Activated CD4-positive, alpha-beta T cell treated with anti-CD3 and anti-CD28 coated beads, Interleukin-2, amount 50 U/mL, for 48 hours (primary cell): ENCODE measurements at places on chromosomes 5 and 9.

- peak; percentile 82 for DNase-seq
These were observed 196.8 kb downstream of the AUH start for GRCh38 chr9:91164724-91165520.

DNA sequence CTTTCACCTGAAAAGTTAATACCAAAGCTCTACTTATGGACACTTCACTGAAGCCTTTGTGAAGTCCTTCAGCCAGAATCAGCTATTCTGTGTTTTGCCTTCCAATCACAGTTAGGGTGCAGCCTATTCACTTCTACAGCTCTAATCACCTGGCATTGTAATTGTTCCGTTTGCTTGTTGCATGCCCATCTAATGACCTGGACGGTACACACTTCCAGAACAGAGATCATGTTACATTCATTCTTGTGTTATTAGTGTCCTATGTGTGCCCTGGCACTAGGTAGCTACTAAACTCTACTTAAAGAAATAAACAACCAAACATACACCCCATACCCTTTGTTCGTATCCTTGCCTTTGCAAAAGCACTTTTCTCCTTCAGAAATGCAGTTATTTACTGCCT is 1162.9 kb upstream of the WWC1 start:
- DNase-seq = no peak

- DNase-seq = no peak
These were observed 58.9 kb upstream of the RAPGEF6 start for GRCh38 chr5:131693894-131694293.

- no peak for DNase-seq
These were observed 117.4 kb downstream of the PRKACG start for GRCh38 chr9:68896486-68896885.

- no peak for DNase-seq
These were observed 71.2 kb downstream of the OR2K2 start for GRCh38 chr9:111258875-111259271.

DNA sequence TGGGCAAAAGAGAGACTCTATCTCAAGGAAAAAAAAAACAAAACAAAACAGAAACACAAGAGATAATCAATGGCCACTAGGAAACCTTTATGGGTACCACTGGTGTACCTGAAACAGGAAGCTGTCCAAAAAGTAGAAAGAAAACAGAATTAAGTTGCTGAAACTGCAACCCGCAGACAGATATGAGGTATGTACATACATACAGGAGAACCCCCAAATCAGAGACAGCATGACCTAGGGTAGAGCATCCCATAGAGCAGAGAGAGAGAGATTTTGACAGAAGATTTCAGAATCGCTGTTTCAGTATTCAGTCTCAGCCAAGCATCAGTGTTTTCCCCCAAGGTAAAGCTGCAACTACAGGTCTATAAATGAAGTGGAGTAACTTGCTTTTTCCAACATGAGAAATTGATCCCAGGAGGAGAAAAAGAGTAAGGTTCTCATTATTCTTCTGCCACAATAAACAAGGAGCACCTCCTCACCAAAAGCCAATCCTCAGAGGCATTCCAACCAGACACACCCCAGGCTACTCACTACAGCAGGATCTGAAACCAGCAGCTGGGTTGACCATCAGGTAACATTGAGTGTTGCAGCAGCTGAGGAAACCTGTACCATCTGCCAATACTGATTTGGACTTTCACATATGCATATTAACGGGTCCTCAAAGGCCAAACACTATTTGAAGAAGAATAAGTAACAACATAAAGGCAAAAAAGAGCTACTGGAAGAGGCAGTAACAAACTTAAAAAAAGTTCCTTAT is 630.0 kb downstream of the TAF11L14 start:
- DNase-seq = no peak
